DMS 273 treated with DMSO at 0.1 percent for 48 hours (cell line): ENCODE measurements at places on chromosomes 5 and 9.
A peak's percentile ranks its signal among the peaks of the same experiment; 100 is the strongest.

- DNase-seq, result no peak
These were observed 335.3 kb downstream of the RAB3C start for GRCh38 chr5:58918021-58918729.

GRCh38 chr5:76851728-76852369 is 2.0 kb downstream of the S100Z start:
- no peak for DNase-seq

- DNase-seq, result no peak
These were observed 19.4 kb downstream of the DTWD2 start for GRCh38 chr5:118968925-118969375.

GRCh38 chr5:159094745-159095144 is 5.0 kb downstream of the EBF1 start:
- DNase-seq, result peak; percentile 93

- DNase-seq, result no peak
These were observed 8.3 kb upstream of the PTBP3 start for GRCh38 chr9:112341730-112342129.
